CD4-positive, alpha-beta T cell (primary cell): ENCODE measurements at places on chromosomes 3 and 15.

GRCh38 chr15:42202653-42203052 lies 5.5 kb downstream of the VPS39 start:
- DNase-seq, result no peak

DNA sequence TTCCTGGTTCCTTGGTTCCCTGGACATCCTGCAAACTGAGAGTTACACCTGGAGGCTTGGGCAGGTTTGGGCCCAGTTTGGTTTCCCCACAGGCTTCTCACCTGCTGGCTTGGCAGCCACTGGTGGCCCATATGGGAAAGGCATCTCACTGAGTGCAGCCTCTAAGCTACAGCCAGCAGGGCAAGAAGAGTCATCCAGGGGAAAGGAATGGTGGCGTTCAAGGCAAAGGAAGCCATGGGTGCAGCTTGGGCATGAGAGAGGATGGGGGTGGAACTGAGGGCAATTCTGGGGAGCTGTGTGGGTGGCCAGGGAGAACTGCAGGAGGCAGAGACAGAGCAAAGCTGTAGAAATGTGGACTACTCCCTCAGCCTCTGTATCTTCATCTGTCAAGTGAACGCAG lies 106.4 kb downstream of the EPHB1 start:
- DNase-seq, result no peak

GRCh38 chr3:97694876-97695275 lies 69.7 kb upstream of the ARL6 start:
- no peak for DNase-seq

GRCh38 chr15:41689834-41690233 lies 29.6 kb downstream of the MGA start:
- DNase-seq, result no peak

GRCh38 chr3:128378631-128379347 lies 87.9 kb downstream of the DNAJB8 start:
- DNase-seq, result no peak

DNA sequence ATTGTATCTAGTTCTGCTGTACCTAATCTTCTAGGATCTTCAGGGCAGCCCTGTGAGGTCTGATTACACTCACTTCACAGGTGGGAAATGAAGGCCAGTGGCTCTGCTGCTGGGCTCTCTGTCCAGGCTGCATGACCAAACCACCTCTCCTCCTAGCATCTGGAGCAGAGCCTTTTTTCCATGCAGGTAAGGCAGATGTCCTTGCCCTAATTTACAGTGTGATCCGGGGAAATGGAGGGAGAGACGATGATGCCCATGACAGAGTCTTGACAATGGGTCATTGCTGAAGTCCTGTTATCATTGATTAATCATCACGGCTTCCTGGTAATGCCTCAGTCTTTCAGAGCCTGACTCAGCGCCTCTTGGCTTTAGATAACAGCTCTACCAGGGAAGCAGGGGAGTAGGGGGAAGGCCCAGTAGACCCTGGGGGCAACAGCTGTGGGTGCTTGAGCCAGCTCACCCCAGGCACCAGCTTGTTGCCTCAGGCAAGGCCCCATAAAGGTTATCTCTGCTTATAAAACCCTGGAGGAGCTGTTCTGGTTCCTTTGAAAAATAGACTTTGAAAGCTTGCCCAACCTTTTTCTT lies 153.4 kb downstream of the GABRG3 start:
- no peak for DNase-seq

DNA sequence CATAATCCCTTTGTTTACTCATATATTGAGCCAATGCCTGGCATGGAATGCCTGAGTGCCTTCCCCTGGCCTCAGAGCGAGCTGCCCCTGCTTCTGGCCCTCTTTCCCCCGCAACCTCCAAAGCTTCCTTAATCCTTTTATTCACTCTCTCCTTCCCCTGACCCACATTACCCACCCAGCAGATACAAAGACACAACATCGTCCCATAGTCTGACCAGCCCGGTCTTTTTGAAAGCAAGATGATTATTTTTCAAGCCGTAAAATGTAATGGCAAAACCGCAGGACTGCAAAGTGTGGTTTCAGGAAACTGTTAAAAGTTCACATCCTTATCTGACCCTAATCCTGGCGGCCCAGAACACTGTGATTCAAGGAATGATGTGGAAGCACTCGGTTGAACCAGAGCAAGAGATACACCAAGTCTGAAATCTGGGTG lies 78.4 kb upstream of the LRTM1 start:
- DNase-seq, result no peak

DNA sequence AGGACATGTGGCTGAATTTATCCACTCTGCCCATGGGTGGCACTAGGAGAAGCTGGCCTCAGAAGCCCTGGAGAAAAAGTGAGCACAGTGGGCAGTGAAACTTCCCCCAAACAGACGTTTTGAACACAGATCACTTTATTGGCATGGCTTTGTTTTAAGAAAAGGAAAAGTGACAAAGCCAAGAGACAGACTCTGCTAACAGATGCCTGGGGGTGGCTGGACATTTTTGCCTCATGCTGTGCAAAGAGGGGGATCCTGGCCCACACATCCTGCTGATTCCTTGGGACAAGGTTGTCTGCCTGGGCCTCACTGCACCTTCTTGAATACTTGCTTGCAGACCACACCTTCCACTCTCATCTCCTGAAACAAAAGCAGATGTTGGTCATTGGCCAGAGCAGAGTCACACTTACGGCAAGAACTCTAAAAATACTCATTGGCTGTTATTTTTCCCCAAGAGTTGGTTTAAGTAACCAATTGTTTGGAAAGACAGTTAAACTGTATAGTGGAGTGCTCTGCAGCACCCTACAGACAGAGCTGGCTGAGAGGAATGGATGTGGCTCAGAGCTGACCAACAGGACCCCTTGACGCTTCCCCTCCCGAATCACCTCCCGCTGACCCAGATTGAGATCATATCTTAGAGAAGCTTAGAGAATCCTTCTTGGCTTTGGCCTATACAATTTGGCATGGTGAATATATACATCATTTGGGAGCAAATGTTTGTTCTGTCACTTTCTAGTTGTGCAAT lies 22.0 kb downstream of the RBP1 start:
- DNase-seq, result no peak

DNA sequence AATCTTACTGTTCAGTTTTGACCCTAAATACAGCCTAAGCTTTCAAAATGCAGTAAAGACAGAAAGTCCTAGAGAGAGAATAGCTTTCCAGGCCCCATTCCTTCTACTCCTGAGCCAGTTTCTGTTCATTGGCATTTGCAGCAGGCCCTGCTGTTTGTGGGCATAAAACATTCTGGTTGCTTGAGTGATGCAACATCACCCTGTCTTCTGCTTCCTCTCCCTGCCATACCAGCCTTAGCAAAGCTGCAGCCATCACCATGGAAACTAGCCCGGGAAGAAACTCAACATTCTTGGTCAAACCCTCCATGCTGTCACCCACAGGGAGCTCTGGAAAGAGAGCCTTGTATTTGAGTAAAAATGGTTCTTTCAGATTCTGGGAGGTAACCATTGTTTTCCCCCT lies 325.7 kb downstream of the MAGI1 start:
- DNase-seq, result no peak

DNA sequence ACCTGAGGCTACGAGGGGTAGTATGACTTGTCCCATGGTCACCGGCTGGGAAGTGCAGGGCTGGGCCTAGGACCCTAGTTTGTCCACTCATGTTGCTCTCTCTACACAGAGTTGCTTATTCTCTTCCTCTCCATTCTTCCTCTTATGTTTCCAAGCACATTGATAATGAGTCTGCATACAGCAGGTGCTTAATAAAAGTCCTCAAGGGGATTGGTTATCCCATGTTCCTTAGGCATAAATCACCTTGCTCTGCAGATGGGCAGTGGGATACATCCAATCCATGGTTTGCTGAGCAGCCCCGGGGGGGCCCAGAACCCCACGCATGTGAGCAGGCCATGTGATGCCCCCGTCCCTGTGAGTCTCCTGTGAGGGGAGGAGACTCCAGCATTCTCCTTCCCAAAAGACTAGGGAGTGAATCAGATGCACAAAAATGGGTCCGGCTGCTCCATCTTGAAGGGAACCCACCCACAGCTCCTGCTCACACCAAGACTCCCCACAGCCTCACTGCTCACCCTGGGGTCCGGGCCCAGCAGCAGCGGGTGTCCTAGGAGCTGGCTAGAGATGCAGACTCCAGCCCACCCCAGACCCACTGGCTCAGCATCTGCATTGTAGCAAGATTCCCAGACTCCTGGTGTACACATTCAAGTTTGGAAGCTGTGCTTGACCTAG lies 139.9 kb downstream of the NUP210 start:
- DNase-seq, result no peak

DNA sequence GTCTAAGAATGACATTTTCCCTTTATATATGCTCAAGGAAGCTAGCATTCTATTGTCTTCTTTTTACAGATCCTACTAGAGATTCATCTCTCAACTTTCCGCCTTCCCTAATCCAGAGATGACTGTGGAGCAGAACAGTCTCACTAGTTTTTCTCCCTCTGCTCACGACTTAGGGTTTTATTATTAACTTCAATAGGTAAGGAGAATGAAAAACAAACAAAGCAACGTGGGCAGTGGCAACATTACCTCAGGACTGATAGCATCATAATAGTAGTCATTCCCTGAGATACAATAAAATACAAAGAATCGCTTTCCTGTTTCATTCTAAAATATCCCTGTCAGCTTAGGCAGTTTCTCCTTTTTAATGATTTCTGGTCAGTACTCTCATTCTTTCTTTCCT lies 154.3 kb upstream of the PLAAT1 start:
- no peak for DNase-seq

DNA sequence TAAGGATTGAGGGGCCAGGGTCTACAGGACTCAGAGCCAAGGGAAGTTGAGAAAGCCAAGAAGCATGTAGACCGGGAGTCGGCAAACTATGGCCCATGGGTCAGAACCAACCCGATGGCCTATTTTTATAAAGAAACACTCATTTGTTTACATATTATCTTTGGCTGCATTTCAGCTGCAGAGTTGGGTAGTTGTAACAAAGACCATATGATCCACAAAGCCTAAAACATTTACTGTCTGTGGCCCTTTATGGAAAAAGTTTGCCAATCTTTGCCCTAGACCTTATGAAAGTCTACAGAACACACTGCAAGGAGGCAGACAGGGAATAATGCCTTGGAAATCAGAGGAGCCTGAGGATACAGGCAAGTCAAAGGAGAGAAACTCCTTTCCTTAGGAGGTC lies 63.2 kb upstream of the MNS1 start:
- no peak for DNase-seq

- no peak for DNase-seq
Observed at GRCh38 chr15:45801543-45801942, 166.7 kb downstream of the SQOR start.

DNA sequence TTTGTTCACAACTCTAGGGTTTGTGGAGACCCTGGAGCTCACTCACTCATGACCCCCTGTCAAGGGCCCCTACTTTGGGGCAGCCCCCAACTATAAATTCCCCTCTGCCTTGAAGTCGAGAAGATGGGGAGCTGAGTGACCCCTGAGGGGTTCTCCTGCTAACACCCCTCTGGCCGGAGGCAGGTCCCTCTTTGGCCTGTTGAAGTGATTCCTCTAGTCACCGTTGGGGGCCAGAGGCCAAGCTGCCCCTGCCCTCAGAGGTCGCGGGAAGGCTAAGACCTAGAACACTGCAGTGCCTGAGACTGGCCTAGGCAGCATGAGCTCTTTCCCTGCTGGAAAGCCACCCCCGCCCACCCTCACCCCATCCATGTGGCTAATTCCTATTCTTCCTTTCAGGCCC lies 15.4 kb upstream of the SKOR1 start:
- DNase-seq, result no peak

DNA sequence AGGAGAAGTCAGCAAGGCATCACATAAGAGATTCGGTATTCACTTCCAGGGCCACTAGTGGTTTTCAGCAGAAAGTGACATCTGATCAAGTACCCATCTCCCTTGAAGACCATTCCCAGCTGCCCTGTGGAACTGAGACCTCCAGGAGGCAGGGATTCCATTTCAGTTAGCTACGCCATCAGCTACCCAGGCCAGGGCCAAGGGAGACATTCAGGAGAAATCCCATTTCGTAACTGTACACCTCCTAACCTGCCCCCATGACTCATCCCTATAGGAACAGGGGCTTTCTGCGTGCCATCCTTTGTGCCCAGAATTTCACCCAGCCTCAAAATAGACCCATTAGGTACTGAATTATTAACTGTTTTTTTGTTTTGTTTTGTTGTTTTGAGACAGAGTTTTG lies 24.7 kb downstream of the SPATA12 start:
- no peak for DNase-seq

DNA sequence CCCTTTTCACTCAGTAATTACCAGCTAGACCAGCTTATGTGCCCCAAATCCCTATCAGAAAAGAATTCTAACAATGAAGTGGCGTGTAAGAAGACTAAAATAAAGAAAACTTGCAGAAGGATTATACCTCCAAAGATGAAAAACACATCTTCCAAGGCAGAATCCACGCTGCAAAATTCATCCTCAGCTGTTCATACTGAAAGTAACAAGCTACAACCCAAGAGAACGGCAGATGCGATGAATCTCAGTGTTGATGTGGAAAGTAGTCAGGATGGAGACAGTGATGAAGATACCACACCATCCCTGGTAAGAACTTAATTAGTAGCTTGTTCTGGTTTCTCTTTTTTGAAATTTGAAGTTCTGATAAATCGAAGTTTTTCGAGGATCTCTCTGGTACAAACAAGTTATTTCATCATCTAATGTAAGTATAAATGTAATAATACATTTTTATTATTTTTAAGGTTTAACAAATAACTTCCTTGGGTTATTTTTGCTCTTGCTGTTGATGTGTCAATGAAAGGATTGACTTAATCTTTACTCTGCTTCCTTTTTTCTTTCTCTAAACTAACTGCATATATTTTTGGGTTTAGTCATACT lies 1.4 kb downstream of the WDR76 start:
- peak; percentile 44 for DNase-seq

GRCh38 chr15:90838544-90838943 lies 29.8 kb upstream of the FURIN start:
- no peak for DNase-seq

GRCh38 chr3:122357828-122358702 lies 25.0 kb downstream of the MIX23 start:
- DNase-seq, result no peak

GRCh38 chr3:59843821-59844220 lies 794.0 kb upstream of the CFAP20DC start:
- no peak for DNase-seq

- no peak for DNase-seq
Observed at GRCh38 chr3:158847885-158848284, 46.0 kb downstream of the MFSD1 start.

GRCh38 chr15:74369084-74369745 lies 1.8 kb upstream of the CYP11A1 start:
- DNase-seq, result no peak

GRCh38 chr3:140206196-140207040 lies 271.4 kb downstream of the CLSTN2 start:
- no peak for DNase-seq

DNA sequence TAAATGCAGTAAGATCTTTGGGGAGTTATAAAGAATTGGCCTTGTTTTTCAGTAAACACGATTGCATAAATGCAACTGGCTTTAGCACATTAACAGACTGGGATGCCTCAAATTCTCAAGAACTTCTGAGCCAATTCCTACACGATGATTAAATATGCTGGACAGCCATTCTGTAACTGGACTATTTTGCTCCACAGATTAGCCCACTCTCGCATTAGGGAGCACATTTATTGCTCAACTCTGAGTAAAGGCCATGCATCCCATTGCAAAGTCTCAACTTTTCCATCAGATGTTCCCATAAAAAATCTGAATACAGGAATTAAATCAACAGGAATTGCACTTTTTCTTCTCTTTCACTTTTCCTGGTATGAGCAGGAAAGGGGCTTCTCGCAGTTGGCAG lies 66.7 kb upstream of the PRICKLE2 start:
- no peak for DNase-seq
